Putamen (tissue), 1 donor: ENCODE measurements at places on chromosomes 3 and 15.
A peak's percentile ranks its signal among the peaks of the same experiment; 100 is the strongest.

- DNase-seq, result no peak
Measured at GRCh38 chr3:172380632-172381031, 67.6 kb downstream of the GHSR start.

GRCh38 chr3:197289726-197290125 is 8.7 kb downstream of the DLG1 start:
- no peak for DNase-seq

GRCh38 chr3:66499881-66500575 is 794 bp downstream of the LRIG1 start:
- no peak for DNase-seq

GRCh38 chr3:24249523-24249922 is 245.1 kb downstream of the THRB start:
- no peak for DNase-seq

DNA sequence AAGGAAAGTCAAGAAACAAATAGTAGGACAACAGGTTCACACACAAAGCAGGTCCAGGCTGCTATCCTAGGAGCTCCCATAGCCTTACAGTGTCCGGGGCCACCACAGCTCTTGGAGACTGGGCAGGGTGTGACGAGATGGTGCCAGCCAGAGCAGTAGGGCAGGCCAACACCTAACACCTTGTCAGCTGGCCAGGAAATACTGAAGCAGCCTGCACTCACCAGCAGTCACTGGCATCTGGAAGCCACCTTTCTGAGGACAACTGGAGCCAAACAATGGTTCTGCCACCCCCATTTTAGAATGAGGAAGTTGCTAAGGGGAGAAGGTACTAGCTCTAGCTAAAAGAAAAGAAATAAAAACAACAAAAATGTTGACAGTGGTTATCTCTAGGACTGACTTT is 47.2 kb downstream of the CCDC12 start:
- no peak for DNase-seq

DNA sequence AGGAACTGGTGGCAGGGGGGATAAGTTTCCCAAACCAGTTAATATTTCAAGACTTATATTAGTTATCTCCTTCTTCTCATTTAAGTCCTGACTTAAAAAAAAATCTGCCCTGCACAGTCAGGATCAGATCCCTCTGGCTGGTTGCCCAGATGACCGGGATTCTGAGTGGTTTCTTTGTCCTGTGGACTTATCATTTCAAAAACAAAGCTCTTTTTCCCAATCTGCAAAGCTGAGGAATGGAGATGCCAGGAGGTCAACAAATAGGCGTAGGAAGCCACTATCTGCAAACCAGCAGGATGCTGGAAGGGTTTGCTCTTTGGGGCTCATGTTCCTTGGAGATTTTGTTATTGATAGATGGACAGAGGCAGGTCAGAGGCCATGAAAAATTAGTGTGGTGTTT is 5.8 kb downstream of the C3orf20 start:
- DNase-seq, result no peak

GRCh38 chr3:162538906-162539305 is 1042.3 kb downstream of the OTOL1 start:
- DNase-seq, result no peak

DNA sequence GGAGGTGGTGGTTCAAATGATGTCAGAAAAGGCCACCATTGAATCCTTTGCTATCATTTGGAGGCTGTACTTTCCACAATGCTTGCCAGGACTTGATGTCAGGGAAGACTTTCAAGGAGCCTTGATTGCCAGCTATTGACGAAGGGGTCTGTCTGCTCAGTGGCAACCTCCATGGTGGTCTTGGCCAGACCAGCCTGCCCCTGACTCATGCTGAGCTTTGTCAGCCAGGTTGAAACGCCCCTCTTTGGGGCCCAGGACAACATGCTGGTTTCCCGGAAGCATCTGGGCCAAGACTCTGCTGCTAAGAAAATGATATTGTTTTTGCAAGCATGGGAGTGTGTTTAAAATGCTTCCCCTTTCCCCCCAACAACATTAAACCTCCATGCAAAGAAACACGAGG is 26.7 kb downstream of the CGNL1 start:
- DNase-seq, result no peak

GRCh38 chr3:188571531-188572095 is 417.7 kb downstream of the LPP start:
- DNase-seq, result no peak

- DNase-seq, result peak; percentile 76
Measured at GRCh38 chr15:61834076-61834697, 226.1 kb downstream of the VPS13C start.

- DNase-seq, result no peak
Measured at GRCh38 chr15:85312929-85313331, 67.5 kb upstream of the AKAP13 start.

DNA sequence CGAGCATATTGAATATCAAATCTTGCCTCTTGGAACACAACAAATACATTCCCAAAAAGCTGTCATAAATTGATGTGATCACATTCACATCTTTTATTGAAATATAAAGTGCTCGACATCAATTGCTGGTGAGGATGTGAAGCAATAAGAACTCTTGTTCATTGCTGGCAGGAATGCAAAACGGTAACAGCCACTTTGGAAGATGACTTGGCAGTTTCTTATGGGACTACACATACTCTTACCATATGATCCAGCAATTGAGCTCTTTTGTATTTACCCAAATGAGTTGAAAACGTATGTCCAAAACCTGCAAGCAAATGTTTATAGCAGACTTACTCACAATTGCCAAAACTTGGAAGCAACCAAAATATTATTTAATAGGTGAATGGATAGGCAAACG is 234.9 kb downstream of the CACNA2D3 start:
- DNase-seq, result no peak

DNA sequence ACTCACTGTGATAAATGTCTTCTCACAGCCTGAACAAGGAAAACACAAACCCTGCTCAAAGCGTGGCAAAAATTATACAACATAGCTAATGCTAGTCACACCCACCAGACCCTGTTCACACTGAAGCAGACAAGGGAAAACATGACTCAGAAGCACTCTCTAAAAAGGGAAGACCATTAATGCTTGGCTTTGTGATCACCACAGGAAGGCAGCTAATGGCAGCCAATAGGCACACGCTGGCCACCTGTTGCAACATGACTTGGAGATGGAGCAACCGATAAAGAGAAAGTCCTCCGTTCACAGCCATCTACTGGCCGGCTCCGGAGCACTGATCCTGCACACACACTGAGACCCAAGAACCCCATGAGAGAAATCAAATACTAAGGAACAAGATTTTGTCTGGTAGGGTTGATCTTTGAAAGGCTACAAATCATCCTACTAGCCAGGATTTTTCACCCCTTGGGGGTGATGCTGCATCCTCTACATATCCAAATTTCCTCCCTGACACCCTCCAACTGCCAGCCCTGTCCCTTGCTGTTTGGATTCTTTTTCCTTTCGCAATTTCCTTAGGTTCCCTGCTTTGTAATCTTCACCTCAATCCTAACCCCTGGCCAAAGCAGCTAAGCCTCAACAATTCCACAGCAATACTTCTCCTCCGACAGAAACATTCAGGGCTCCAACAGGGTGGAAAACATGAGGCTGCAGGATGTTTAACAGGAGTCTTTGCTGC is 3.2 kb downstream of the ZXDC start:
- peak; percentile 37 for DNase-seq

DNA sequence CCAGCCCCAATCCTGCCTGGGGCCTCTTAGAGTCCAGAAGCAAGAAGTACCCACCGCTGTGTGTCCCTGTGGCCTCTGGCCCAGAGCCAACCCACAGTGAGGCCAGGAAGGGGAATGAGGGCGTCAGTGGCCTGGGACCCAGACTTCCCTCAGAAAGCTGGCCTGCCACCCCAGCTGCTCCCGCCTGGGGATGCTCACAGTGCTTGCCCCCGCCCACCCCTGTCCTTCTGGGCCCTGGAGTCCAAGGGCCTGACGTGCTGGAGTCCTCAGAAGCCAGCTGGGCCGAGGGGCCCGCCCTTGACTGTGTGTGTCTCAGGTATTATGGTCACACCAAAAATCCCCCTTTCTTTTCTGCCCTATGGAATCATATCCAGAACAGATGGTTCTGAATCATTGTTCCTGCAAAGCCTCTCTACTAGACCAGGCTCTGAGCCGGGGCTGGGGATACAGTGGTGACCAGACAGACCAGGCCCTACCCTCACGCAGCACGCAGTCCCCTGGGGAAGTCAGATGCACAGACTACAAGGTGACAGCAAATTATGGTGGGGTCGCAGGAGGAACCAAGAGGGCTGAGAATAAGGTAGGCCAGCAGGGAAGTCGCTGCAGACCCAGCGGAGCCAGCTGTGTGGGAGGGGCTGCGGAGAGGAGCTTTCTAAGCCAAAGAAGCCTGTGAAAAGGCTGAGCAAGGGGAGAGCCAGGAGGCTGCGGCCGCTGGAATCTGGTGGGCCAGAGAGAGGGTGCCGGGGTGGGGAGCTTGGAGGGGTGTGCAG is 99.1 kb downstream of the VGLL4 start:
- DNase-seq, result no peak

GRCh38 chr3:114714237-114714636 is 420.4 kb downstream of the TIGIT start:
- no peak for DNase-seq

DNA sequence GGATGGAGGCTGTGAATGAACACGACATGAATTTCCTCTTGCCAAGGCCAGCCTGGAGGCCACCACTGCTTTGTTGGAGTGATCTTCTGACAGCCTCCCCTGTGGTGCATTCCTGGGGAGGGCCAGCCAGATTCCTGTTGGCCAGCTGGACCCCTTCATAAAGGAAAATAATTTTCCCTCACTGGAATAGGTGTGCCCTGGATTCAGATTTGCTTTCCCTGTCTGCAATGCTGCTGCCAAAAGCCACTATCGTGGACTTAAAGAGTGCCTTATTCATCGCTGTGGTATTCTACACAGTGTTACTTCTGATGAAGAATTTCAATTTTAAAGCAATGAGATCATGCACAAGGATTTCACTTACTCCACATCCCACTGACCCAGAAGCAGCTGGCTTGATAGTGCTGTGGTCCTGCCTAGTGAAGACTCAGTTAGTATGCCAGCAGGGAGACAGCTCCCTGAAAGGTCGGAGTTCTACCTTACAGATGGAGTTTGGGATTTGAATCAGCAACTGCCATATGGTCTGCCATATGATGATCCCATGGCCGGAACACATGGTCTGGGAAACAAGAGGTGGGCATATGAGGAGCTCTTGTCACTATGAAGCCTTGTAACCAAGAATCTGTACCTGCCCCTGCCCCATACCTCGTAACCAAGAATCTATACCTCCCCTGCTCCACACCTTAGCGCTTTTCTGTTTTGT is 145.2 kb downstream of the KLF13 start:
- no peak for DNase-seq

GRCh38 chr15:76614725-76615124 is 278.2 kb downstream of the ISL2 start:
- DNase-seq, result no peak

DNA sequence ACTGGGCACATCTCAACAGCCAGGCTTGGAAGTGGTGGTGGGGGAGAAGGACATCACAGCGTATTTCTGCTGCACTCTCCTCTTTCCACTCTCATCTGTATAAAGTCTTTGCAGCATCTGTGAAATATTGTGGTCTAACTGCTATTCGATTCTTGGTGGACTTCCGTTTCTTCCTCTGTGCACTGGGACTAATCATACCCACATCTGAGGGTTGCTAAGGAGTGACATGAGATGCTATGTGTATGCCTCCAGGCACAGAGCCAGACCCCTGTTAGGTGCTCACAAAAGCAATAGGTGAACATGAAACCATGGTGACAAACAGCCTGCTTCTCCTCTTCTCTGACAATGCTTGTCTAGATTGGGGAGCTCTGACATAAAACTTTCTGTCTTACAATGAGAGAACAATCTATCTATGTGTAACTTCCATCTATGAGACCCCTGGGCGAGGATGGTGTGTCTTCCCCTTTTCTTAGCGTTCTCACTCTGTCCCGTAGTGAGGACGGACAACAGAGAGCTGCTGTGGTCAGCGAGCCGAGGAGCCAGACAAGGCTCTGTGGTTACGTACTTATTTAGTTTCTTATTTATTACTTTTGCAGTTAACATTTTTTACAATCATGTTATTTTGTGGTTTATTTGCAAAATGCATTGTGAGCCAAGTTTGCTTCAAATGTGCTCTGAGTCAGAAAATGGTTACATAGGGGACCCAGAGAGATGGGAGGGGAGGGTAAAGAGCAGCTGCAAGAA is 196.7 kb upstream of the TPRG1 start:
- no peak for DNase-seq

DNA sequence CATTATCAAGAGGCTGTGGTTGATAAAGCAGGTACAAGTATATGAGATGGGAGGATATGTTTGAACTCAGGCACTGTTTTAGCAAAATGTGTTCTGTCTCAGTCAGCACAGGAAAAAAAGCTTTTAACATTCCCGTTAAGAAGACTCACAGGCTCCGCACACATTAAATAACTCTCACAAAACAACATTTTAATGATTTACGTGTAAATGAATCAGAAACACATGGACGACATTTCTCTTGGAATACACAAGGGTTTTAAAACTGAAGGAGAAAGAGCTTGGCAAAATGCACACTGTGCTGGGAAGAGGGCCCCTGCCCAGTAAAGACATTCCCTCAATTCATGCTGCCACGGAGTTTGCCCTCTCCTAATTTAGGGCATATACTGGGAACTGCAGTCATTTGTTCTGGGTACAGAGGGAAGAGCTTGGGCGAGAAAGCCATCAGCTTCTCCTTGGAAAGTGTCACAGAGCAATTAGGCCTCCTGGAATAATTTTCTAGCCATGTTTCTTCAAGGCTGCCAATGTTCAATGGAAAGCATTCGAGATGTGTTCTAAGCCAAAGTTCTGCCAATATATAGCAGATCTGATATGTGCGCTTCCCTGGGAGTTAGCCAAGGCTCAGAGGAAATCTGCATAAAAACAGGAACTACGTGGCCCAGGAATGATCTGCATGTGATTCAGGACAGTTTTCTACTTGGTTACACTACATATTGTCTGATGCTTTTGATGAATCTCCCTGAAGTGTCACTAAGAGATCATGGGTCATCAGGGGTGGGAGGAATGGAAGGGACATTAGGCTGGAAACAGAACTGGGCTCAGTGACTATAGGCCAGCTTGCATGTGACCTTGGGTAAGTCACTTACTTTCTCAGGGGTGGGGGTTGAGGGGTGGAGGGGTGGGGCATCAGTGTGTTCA is 2.2 kb upstream of the MASP1 start:
- no peak for DNase-seq

DNA sequence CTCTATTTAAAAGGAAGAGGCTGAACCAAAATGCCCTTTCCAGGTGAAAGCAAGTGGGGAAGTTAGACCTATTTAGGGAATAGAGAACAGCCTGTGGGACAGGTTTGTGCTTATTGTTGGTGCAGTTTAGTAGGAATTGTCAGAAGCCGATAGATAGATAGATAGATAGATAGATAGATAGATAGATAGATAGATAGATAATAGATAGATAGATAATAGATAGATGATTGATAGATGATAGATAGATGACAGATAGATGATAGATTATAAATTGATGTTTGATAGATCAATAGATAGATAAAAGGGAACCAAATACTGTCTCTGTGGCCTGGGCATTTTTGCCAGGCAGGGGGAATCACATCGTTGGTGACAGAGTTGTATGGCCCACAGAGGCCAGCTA is 42.5 kb downstream of the SH3GL3 start:
- DNase-seq, result no peak

GRCh38 chr3:102394517-102394916 is 40.3 kb upstream of the ZPLD1 start:
- DNase-seq, result no peak

- DNase-seq, result no peak
Measured at GRCh38 chr3:16338999-16339398, 74.0 kb downstream of the OXNAD1 start.

GRCh38 chr3:58530354-58530865 is 6.6 kb downstream of the ACOX2 start:
- no peak for DNase-seq
